PC-9 (cell line): ENCODE measurements at places on chromosomes 7 and 10.

GRCh38 chr10:26335574-26336093 lies 102.5 kb upstream of the APBB1IP start:
- no peak for DNase-seq

DNA sequence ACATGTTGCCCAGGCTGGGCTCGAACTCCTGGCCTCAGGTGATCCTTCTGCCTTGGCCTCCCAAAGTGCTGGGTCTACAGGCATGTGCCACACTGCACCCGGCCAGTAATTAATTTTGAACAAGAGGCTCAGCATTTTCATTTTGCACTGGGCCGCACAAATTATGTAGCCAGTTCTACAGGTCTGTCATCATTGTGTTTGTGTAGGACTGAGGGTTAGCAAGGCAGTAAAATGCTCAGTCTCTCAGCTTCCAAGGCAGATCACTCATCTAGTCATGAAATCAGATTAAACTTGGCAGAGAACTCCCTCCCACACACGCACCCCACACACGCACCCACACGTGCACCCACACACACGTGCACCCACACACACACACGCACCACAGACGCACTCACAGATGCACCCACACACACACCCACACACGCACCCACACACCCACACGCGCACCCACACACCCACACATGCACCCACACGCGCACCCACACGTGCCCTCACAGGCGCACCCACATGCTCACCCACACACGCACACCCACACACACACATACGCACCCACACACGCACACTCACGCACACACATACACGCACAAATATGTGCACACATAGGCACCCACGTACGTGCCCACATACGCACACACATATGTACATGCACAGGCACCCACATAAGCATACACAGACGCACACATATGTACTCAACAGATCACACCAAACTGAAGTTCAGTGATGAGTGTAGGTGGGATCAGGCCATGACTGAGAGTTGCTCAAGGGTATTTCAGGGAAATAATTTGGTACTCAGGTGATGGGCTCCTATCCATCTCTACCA lies 27.8 kb upstream of the PROSER2 start:
- DNase-seq = no peak

DNA sequence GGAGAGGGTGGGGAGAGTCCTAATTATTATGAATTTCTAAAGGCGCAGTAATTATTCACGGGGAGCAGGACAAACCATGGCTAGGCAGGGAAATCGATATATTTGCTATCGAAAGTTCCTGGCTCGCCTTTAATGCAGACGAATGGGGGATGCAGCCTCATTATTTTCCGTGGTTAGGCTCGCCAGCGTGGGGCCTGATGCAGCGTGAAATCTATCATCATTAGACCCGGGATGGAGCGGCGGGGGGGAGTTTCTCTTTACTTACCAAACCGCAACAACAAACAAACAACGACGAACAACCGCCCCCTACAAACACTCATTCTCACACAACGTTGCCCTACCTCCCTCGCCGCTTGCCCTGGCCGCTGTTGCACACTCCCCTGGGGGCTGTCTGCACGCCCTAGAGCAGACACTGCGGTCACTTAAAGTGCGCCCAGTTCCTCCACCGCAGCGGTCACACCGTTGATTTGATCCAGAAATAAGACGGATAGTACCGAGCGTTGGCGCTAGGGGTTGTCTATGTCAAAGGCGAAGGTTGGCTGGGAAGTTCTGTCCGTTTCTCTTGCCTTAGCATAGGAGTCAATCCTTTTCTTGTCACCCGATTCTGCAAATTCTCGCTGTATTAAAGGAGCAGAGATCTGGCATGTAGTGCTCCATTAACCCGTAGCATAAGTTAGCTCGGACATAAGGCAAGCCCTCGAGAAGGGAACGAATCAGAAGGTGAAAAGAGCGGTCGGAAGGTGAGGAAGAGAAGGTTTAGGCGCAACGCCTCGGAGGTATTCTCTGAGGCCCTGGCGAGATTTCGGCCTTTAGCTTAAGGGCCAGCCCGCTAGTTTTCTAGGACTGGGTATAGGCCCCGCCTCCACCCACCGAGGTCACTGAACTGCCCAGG lies 10.4 kb downstream of the NXPH1 start:
- DNase-seq = no peak

GRCh38 chr10:50807851-50808776 lies 68.4 kb downstream of the ASAH2B start:
- DNase-seq = no peak

DNA sequence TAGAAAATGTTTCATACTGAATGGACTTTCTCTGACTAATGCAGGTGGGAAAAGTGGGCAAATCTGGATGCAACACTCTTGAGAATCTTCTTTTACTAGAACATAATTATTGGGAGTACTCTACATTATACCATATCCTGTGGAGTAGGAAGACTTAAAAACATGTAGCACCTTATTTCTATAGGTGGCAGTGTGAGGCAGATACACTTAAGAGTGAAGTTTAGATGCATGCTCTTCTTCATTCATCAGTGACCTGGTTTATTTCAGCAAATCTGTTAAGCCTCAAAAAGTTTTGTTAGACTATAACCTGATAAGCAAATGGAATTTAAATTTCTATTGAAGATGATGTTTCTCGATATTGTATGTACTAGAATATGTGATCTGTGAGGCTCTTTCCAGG lies 1087.1 kb upstream of the LRRN3 start:
- DNase-seq = no peak

GRCh38 chr10:60645980-60646379 lies 132.3 kb upstream of the CDK1 start:
- no peak for DNase-seq
